ENCODE measurements at places on chromosomes 7 and 10.

DNA sequence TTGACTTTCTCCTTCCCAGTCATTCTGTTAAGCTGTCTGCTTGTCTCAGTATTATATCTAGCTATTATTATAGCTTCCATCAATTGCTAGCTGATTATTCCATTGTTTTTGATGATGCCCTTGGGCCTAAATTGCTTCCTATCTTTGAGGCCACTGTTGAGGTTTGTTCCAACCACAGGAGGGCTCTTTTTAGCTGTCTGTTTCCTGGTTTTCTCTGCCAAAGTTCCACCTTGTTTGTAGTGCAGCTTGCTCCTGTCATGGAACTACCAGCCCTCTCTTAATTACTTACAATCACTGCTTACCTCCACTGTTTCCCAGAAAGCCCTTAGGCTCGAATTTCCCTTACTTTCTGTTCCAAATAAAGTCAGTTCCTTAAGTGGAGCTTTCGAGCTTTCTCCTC, 118.7 kb upstream of the SEC61G start:
- peak; percentile 23 for DNase-seq

DNA sequence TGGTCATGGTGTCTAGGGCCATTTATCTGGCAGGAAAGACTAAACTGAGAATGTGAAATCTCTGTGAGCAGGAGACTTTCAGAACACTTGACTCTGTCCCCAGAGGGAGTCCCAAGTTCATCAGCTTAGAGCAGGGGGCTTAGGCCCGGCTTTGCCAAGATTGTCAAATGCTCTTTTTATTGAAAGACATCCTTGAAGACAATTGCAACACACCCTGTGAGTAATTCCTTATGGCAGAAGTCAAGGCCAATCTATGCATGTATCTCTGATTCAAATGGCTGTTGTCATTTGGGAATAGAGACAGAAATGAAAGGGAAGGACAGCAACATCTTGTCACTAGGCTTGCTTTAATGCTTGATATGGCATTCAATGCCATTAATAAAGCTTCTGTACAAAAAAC, 33.7 kb downstream of the BAMBI start:
- no peak for DNase-seq

- no peak for DNase-seq
These were observed 6.6 kb upstream of the RELN start for GRCh38 chr7:103996017-103996551.

DNA sequence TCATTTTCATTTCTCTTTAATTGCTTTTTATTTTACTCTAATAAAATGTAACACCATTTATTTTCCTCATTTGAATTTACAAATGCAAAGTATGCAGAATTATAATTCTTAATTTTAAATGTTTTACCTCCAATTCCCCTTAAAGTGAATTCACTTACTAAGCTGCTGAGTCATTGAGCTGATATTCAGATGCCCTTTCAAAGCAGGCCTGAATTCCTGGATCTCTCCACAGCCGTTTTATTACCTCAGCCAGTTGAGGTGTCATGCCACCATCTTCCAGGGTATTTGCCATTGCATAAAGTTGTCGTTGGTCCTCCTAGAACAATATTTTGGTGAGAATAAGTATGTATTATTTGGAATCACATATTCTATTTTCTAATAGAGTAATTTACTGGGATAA, 33.2 kb downstream of the GNAT3 start:
- peak; percentile 64 for DNase-seq

GRCh38 chr10:14025283-14026189, 305.2 kb downstream of the FRMD4A start:
- no peak for DNase-seq

GRCh38 chr10:120993089-120993488, 141.9 kb downstream of the WDR11 start:
- DNase-seq, result no peak

DNA sequence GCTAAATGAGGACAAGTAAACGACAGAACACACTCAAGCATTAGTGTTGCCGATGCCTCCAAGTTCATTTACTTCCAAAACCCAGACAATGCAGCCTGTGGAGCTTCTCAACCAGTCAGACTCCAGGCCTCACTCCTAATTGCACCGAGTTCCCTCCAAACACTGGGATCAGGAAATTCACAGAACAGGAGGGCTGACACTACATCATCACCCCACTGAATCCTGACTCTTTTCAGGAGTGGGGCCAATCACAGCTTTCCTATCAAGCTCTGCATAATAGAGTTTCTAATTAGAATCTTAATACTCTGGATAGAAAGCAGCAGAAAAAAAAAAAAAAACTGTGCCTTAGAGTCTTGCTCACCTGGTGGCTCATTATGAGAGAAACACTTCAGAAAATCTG, 103.7 kb downstream of the GLI3 start:
- no peak for DNase-seq

GRCh38 chr7:66505531-66506451, 122.9 kb upstream of the KCTD7 start:
- no peak for DNase-seq

DNA sequence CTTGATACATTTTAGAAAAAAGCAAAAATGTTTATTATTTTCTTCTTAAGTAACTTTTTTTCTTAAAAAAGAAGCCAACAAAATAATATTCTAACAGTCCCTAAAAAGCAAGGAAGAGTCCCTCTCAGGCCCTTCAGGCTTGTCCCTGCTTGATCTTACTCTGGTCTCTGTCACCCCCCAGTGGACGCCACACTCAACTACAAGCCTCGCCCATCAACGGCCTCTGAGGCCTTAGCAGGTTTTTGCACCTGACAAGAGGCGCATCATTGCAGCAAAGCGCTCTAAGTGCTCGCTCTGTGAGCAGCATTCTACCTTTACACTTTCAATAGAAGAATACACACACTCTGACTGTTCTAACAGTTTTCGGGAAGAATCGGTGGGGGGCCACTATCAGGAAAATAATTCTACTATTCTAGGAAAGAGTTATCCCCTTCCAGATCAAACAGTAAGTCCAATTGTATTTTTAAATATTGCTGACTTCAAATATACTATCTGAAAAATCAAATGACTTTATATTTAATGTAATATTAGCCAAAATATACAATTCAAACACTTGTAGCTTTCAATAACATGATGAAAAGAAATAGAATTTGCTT, 139.2 kb downstream of the USP6NL start:
- DNase-seq, result peak; percentile 65

GRCh38 chr10:90847436-90847835, 10.4 kb downstream of the HTR7 start:
- peak; percentile 45 for DNase-seq

GRCh38 chr7:132697003-132697402, 120.7 kb upstream of the PLXNA4 start:
- DNase-seq, result no peak

DNA sequence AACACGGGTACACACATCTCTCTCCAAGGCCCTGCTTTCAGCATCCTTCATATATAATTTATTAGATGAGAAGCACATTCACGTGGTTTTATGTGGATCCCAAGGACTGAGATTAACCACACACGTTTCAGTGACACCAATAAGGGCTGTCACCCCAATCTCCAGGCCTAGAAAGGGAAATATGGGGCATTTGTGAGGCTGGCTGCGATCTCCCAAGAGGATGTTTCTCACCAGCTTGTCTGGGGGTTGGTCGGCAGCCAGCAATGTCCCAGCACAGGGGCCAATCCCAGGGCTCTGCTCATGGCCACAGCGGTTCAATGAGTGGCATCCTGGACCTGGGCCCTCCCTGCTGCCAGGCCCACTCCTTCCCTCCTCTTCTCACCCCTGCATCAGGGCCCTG, 115.5 kb downstream of the ITIH5 start:
- DNase-seq, result no peak

DNA sequence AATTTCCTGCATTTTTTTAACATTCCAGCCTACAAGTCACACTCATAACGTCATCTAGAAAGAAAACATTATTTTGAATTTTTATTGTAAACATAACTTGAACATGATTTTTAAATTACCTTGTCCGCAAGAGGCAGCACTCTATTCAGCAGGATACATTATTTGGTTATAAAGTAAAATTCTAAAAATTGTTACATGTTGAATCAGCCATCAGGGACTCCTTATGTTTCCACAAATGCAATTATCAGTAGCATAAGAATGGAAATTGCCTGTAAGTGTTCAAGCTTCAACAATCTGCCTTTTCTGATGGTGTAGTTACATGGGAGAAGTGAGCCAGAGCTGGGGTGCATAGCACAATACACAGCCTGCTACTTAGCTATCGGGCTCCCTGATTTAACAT, 97.5 kb downstream of the ZNF365 start:
- DNase-seq, result no peak

GRCh38 chr7:148866362-148866761, 17.7 kb downstream of the EZH2 start:
- DNase-seq, result no peak

DNA sequence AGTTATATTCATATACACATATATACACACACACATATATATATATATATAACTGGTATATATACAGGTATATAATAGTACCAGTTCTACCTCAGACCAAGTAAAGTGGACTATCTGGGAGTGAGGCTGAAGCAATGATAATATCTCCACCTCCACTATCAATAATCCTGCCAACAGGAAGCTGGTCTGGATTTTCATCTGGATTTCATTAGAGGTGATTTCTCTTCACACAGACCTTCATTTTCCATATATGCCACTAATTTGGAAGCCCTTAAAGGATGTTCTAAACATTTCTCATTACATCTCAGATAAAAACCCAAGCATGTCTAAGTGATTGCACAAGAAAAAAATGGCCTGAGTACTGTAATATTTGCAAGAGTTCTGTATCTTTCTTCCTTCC, 1.7 kb upstream of the SLC35B4 start:
- DNase-seq, result no peak

- no peak for DNase-seq
These were observed 92.6 kb upstream of the MBL2 start for GRCh38 chr10:52865213-52865612.

- DNase-seq, result peak; percentile 67
These were observed 153.3 kb downstream of the STK31 start for GRCh38 chr7:23863209-23863787.

GRCh38 chr7:5713124-5713912, 68.1 kb downstream of the RNF216 start:
- no peak for DNase-seq

DNA sequence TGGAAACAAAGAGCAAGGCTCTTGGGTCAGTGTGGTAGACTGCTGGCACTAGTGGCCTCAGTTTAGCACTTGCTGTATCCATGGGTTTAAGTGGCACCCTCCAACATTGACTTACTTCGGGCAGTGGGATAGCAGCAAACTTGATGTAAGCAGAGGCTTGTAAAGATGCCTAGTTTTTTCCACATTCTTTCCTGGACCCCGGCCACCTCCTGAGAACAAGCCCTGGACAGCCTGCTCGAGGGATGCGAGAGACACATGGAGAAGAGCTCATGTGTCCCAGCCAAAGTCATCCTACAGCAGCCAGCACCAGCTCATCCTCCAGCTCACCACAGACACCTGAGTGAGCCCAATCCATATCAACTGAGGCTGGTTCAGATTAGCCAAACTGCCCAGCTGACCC, 142.7 kb upstream of the PCBD1 start:
- DNase-seq, result no peak

DNA sequence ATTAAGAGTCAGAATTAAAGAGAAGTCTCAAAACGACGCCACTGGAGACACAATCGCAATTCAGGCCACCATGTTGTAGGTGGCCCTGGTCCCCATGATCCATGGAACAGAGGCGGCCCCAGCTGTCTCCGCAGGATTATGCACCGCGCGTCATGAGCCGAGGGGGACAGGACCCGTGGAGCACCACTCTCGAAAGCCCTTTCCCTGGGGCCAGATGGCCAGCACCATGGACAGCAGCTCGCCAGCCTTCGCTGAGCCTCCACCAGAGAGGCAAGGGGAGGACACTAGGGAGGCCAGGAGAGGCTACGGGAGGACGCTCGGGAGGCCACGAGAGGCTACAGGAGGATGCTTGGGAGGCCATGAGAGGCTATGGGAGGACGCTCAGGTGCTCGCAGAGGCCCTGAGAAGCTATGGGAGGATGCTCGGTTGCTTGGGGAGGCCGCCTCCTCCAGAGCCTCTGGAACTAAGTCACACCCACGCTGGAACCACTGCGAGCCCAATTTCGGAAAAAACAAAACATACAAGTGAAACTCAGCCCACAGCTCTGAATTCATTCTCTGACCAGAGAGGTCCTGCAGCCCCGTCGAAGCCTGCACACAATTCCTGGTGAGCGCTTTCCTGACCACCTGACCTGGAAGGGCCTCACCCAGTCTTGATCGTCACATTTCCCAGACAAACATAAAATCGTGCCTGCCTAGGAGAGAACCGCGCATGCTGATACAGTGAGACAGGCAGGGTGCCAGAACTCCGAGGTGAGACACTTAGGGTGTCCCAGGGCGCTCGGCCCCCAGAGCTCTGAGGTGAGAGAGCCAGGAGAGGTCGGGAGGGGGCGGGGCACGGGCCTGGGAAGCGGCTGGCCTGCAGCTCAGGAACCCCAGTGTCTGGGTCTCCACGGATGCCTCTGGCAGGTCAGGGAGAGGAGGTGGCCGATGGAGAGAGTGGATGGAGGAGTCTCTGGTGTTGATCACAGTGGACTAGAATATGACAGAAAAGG, 224.4 kb downstream of the PTPRN2 start:
- DNase-seq, result no peak

DNA sequence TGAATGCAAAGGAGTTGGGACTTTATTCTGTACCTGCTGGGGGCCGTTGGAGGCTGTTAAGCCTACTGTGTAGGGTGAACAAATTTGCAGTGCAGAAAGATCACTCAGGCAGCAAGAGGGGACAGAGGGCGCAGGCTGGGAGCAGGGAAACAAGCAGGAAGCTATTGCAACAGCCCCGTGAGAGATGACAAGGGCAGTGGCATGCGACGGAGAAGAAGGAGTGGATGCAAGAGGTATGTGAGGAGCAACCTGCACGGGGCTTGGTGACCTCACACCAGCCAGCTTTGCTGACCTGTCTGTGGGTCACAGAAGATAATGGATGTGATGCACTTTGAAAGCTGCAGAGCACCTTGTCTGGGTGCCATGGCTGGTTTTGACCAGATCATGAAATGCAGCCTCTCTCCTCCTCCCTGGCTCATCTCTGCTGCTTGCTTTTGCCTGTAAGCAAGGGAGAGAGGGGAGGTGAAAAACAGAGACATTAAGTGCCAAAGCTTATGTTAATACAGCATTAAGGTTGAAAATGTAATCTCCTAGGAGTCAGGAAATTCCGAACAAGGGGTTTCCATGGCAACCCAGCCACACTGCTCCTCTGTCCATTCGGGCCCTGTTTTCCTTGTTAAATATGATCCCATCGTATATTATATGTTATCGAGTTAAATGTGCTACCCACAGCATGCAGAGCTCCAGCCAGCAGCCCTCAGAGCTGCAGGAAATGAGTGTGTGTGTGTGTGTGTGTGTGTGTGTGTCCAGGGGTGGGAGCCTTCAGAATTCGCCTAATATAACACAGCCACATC, 314.3 kb upstream of the ZMIZ1 start:
- DNase-seq, result peak; percentile 90

- DNase-seq, result peak; percentile 67
These were observed 135.8 kb downstream of the ARID5B start for GRCh38 chr10:62037166-62037831.

GRCh38 chr10:80466724-80467326, 12.7 kb downstream of the TSPAN14 start:
- no peak for DNase-seq

- peak; percentile 17 for DNase-seq
These were observed 111.3 kb upstream of the TNS3 start for GRCh38 chr7:47693216-47693615.
